ENCODE measurements at places on chromosomes 2 and 18.

GRCh38 chr2:206375956-206376355 lies 67.4 kb upstream of the ADAM23 start:
- no peak for DNase-seq

- DNase-seq, result no peak
Observed at GRCh38 chr2:207497596-207497995, 32.2 kb upstream of the CREB1 start.

GRCh38 chr2:191311-192190 lies 72.3 kb downstream of the SH3YL1 start:
- DNase-seq, result no peak

- no peak for DNase-seq
Observed at GRCh38 chr18:37276111-37276890, 289.3 kb downstream of the CELF4 start.

DNA sequence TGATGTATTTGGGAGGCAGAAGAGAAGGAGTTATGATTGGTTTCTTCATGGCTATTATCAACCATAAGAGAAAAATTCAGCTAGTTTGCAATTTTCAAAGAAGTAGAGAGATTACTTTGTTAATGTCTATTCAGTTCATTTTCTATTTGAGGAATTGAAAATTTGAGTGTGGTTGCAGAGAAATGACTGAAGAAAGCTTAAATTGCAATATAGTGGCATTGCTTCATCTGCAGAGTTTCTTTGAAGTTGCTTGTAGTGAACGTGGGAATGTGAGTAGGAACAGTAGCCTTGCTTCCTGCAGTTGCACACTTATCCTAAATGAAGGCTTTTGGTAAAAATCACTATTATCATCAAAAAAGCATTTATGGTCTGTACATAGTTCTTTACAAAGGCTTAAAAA lies 14.7 kb upstream of the CYRIA start:
- no peak for DNase-seq

DNA sequence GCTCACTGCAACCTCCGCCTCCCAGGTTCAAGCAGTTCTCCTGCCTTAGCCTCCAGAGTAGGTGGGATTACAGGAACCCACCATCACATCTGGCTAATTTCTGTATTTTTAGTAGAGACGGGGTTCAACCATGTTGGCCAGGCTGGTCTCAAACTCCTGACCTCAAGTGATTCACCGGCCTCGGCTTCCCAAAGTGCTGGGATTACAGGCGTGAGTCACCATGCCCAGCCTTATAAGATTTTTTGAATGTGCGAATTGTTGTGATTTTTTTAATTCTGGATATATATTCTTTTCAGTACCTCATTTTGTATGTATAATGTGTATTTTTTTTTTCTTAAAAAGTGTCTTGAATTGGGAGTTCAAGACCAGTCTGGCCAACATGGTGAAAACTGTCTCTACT lies 42.0 kb upstream of the CCDC150 start:
- no peak for DNase-seq

GRCh38 chr2:79982445-79982844 lies 322.1 kb downstream of the LRRTM1 start:
- DNase-seq, result peak; percentile 7

- DNase-seq, result no peak
Observed at GRCh38 chr2:64474121-64474571, 20.2 kb downstream of the LGALSL start.

DNA sequence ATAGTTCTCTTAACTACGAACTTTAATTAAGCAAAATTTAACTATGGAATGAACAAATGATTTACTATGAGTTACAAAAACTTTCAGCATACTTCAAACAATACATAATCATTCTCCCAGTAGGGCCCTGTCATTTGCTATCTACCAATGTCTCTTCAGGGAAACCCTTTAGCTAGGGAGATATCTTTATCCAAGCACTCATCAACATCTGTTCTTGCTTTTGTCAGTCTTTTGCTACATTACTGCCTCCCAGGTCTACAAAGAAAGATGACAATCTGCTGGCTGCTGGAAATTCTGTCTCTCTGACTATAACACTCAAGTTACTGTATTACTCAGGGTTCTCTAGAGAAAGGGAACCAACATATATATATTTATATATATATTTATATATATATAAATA lies 1626.3 kb upstream of the CELF4 start:
- DNase-seq, result no peak

DNA sequence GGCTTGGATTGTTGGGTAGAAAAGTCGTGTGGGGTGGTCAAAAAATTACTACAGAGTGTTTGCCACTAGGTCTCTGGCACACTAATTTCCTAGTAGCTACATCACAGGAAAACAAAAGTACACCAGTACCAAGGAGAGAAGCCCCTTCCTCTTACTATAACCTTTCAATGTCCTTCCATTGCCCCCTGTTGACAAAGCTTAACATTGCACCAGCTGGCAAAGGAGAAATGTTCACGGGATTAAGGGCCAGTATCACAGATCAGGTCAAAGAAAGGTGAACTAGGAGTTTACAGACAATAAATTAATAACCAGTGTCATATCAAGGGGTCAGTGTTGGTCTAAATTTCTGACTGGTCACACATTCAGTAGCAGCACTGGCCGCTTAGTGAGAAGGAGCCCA lies 1139.6 kb upstream of the FAM98A start:
- DNase-seq, result no peak

GRCh38 chr2:141380008-141380979 lies 750.5 kb downstream of the LRP1B start:
- DNase-seq, result no peak

- no peak for DNase-seq
Observed at GRCh38 chr18:28181616-28182015, 4.7 kb upstream of the CDH2 start.

DNA sequence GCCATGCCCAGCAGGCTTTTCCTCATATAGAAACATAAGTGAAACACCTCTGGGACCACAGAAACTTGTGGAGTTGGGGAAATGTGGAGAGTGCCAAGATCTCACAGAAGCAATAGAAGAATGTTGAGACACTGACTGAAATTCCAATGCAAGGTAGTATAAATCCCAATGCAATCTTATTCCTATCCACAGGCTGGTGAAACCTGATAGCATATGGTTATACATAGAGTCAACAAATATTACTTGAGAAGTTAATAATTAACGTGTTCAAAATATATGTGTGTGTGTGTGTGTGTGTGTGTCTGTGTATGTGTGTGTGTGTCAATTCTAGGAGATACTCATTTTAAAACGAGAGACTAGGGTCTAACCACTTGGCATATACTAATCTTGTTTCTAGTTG lies 776.8 kb upstream of the ACVR2A start:
- DNase-seq, result no peak

- DNase-seq, result no peak
Observed at GRCh38 chr2:21249367-21249766, 125.6 kb downstream of the TDRD15 start.

- no peak for DNase-seq
Observed at GRCh38 chr2:125092276-125093009, 1067.4 kb downstream of the CNTNAP5 start.

DNA sequence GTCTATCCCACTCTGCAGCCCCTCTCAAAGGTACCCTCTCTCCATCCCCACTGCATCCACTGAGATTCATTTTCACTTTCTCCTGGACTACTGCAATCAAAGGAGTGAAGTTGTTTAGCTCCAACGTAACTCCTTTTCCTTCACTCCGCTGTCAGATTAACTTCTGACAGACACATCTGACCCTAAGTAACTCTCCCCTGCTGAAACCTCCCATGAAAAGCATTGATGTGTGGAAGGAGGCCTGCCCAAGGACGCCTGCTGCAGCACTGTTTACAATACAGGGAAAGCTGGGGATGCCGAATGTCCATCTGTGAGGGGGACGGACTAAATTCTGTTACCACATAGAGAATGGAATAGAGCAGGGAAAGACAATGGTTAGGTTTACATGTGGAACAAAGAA lies 114.8 kb downstream of the TMEM163 start:
- DNase-seq, result no peak

- peak; percentile 41 for DNase-seq
Observed at GRCh38 chr2:9307535-9307934, 100.9 kb downstream of the ASAP2 start.

DNA sequence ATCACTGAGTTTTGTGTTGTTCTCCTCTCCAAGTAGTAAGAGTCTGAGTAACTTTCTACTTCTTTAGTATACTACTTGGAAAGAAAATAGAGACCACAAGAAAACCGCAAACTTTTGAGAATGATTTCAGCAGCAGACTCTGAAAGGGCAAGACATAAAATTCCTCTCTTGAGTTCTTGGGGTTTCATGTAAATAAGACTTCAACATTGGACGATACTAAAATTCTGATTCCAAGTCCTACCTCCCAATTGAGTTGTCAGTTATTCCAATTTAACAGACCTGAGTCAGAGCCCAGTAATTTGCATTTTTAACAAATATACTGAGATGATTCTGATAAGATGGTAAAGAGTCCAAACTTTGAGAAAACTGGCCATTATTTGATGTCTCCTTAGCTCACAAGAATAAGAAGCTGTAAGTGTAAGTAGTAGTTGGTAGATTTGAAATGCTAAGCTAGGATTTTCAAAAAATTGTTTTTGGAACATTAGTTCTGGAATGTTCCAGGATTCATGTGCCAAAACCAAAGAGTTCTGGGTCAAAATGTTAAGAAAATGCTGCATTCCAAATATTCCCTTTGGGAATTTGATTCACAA lies 261.6 kb upstream of the SPOPL start:
- no peak for DNase-seq

DNA sequence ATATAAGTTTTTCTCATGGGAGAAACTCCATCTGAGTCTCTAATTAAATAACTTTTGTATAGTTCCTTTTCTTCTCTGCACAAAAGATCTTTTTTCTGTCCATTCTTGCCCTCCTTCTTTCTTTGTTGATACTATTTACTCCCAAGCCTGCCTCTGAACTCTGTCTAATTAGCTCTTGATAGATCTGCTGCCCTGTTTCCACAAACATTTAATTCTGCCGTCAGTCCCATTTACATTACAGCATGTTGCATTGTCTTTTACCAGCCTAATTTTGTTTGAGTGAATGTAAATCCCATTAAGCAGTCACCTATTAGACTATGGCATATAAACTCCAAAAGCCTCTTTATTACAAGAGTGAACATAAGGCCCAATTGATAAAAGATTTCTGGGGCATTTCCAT lies 254.4 kb downstream of the ERBB4 start:
- no peak for DNase-seq

DNA sequence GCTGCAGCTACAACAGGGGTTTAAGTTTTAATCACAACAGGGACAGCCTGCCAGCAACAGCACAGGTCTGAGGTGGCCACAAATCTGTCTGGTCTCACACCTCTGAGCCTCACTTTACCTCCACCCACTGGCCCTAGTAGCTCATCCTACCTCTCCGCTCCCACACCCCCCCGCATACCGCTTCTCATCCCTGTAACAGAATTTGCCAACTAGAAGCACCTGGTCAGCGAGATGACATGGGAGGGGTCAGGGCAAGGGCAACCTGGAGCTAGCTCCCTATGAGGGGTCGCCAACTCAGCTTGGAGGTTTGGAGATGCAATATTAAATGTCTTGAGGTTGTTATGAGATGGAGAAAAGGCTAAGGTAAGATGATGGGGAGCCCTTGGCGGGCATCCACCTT lies 7.5 kb downstream of the CATIP start:
- DNase-seq, result no peak

DNA sequence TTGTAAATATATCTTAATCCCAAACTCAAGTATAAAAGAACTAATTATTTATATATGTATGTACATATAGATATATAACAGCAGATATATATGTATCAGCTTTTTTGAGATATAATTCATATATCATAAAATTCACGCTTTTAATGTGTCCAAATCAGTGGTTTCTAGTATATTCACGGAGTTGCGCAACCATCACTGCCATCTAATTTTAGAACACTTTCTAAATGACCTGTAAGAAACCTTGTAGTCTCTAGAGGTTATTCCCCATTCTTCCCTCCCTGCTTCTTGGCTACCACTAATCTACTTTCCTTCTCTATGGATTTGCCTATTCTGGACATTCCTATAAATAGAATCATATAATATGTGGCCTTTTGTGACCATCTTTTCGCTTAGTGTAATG lies 163.5 kb upstream of the TCF4 start:
- DNase-seq, result no peak

- DNase-seq, result no peak
Observed at GRCh38 chr2:128772671-128773070, 454.0 kb upstream of the HS6ST1 start.

- no peak for DNase-seq
Observed at GRCh38 chr2:222879604-222879933, 18.7 kb downstream of the ACSL3 start.

GRCh38 chr2:178333851-178334250 lies 117.1 kb downstream of the PRKRA start:
- DNase-seq, result no peak

DNA sequence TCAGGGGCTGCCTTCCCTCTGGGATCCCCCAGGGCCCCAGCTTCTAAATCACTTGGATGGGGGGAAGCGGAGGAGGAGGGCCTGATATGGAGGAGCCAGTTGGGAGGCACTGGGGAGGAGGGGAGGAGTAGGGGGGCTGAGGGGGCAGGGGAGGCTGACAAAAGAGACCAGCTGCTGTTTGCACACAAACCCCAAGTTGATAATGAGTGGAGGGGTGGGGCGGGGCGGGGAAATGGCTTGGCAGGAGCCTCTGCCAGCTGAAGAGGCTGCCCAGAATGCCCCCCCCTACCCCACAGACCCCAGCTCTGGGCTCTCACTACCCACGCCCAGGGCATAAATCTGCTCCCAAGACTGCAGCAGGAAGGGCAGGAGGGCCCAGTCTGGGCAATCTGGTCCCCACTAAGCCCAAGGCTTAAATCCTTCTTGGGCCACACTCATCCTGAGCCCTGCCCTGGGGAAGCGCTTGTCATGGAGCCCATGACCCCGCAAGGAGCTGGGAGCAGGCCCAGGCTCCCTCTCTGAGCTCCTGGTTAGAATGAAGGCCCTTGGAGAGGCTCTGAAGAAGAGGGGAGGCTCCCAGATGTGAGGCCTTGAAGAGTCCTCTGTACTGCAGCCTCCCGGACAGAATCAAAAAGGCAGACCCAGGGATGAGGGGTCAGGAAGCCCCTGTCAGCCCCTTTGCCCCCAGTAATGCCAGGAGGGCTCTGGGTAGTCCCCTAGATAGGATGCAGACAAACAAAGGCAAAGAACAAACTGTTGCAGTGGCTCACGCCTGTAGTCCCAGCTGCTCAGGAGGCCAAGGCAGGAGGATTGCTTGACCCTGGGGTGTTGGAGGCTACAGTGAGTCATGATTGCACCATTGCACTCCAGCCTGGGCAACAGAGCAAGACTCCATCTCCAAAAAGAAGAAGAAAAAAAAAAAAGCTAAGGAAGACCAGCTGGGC lies 24.8 kb upstream of the PTMA start:
- peak; percentile 47 for DNase-seq

- DNase-seq, result no peak
Observed at GRCh38 chr2:240236217-240237111, 96.0 kb upstream of the OTOS start.

DNA sequence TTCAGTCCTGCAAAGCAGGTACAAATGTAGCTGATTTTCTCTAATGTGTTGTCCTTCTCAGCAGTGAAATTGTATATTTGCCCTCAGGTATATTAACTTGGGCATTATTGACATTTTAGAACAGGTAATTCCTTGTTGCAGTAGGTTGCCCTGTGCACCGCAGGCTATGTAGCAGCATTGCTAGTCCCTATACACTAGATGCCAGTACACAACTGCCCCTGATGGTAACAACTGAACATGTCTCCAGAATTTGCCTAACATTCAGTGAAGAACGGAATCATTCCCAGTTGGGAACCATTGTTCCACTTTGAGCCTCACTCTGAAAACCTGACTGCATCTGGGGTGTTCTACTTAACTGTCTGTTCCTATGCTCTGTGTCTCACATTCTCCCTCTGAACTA lies 23.1 kb upstream of the TFPI start:
- no peak for DNase-seq

All from substantia nigra (tissue), 51 donors.